ENCODE measurements at places on chromosomes 1 and 21.

GRCh38 chr1:109996476-109996875 is 11.9 kb downstream of the AHCYL1 start:
- DNase-seq, result no peak

DNA sequence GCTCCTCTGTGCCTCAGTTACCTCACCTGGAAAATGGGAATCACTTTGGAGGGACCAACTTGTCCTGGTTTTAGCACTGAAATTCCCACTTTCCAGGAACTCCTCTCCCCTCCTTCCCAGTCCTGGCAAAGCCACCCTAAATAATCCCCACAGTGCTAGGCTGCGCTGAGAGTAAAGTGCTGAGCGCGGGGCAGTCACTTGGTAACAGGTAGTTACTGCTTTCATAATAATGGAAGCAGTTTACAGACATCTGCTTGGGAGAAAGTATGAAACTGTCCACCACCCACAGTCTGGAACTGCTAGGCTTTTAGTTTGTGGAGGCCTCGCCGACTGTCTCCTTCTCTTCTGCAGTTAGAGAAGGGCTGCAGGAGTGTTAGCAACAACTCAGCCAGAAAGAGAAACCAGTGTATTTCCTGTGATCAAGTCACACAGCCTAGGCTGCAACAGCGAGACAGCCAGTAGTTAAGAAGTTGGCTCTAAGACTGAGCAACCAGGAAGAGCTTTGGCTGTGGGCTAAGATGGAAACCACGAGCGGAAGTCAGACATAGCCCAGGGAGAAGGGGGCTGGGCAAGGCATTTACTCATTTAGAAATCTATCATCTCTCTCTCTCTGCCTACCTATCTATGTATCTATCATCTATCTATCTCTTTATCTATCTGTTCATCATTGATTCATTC is 30.8 kb upstream of the ABCG1 start:
- peak; percentile 63 for DNase-seq

DNA sequence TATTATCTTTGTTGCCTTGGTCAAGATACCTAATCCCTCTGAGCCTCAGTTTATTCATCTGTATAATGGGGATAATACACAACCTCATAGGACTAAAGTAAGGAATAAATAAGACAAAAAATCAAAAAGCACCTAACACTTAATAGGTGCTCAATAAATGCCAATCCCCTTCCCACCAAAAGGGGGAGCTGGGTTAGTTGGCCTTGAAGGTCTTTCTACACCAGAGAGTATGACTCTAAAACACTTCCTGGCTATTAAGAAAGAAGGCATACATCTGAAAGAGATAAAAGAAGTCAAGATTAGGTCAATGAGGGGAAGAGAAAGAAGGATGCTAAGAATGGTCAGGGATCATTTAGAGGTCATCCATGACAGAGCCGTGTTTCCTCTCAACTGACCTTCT is 11.1 kb downstream of the VSIG8 start:
- DNase-seq, result no peak

DNA sequence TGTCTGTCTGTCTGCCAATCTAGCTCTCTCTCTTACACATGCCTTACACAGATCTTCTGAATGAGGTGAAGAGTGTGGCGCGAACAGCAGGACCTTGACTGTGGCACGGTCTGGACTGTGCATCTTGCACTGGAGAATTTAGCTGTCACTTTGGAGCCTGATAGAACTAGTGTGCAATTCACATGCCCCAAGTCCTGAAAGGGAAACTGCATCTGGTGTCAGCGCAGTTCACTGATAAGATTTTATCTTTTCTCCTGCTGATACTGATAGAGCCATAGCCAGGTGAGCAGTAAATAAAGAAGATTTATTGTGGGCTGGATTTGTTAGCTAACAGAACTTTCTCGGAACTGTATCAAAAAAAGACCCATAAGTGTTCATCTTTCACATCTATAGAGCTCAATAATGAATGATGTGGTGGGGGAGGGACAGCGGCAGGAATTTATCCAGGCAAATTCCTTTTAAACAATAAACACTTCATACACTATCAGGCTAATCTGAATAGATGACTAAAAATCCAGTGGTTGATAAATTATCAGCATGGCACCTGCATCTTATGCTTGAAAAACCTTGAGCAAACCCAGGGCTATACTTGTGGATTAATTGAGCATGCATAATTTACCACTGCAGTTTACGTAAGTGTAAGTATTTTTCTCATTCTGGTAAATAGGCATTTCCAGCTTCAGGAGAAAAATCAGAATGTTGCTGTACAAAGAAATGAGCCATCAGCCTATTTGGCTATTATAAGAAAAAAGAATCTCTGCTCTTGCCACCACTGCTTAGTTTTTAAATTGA is 104.1 kb downstream of the NTNG1 start:
- no peak for DNase-seq

DNA sequence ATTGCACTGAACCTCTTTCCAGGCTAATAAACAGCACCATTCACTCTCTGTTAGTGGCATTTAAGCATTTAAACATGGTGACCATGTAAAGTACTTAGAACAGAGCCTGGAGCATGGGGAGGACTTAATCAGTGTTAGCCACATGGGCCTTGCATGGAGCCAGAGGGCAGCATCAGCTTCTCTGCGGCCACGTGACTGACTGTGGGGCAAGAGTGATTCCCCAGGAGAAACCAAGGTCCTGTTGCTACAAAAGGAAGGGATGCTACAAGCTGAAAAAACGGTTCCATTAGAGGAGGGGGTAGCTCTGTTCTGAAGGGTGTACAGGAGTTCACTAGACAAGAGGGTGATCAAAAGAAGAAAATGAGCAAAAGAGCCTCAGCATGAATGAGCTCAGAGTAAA is 256.8 kb downstream of the MATN1 start:
- no peak for DNase-seq

GRCh38 chr1:247347477-247348222 is 16.0 kb upstream of the ZNF496 start:
- DNase-seq, result no peak

DNA sequence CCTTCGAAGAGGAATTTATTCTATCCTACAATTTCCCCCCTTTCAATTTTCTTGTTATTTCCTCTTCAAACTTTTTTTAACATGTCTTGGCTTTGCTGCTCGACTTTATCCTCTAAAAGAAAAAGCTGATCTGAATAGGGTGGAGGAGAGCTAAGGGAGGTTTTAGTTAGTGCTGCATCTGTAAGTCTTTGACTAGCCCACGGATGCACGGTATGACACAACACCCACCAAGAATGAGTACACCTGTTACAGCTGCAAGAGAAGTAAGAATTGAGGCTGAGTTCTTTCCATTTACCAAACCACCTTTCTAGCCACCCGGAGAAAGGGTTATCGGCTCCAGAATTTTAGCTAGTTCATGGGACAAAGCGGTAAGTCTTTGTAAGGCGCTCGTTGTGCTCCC is 23.8 kb downstream of the SCCPDH start:
- no peak for DNase-seq

- no peak for DNase-seq
Measured at GRCh38 chr1:2104621-2105427, 54.6 kb downstream of the PRKCZ start.

DNA sequence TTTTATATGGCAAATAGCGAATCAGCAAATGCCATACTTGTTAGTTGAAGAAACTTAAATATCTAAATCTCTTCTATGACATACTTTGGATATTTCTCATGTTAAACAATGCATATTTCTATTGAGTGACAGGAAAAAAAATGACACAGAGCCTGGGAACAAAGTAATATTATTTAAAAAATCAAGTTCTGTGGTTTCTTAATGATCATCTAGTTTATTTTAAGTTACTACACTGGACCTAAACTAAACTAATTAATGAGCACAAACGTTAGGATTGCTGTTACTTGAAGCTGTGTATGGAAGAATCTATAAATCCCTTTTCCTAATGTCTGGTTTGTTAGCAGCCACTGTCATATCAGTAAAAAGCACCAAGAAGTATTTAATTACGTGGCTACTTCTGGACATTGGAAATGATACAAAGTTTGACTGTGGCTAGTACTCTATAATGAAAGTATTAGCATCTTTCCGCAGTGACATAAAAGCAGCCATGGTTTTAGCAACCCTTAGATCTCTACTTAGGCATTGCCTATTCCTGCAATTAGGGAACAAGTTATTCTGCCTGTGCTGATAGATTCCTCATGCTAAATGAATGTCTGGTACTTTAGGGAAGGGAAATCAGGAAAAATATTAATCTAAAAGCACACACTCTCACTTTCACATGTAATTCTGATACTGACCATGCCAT is 981.7 kb upstream of the B3GALT2 start:
- DNase-seq, result no peak

- no peak for DNase-seq
Measured at GRCh38 chr1:209342441-209343175, 240.9 kb upstream of the CAMK1G start.

GRCh38 chr1:66831529-66832239 is 30.6 kb upstream of the INSL5 start:
- no peak for DNase-seq

GRCh38 chr1:156750711-156751450 is 594 bp downstream of the HDGF start:
- DNase-seq, result no peak

GRCh38 chr21:45912611-45913417 is 68.8 kb upstream of the COL6A1 start:
- no peak for DNase-seq

- DNase-seq, result no peak
Measured at GRCh38 chr1:22539510-22540118, 23.7 kb upstream of the EPHA8 start.

- no peak for DNase-seq
Measured at GRCh38 chr21:16199539-16199938, 469.8 kb downstream of the USP25 start.

GRCh38 chr1:163668472-163668871 is 346.7 kb downstream of the NUF2 start:
- DNase-seq, result no peak

- no peak for DNase-seq
Measured at GRCh38 chr1:87330057-87330884, 1.6 kb downstream of the LMO4 start.

DNA sequence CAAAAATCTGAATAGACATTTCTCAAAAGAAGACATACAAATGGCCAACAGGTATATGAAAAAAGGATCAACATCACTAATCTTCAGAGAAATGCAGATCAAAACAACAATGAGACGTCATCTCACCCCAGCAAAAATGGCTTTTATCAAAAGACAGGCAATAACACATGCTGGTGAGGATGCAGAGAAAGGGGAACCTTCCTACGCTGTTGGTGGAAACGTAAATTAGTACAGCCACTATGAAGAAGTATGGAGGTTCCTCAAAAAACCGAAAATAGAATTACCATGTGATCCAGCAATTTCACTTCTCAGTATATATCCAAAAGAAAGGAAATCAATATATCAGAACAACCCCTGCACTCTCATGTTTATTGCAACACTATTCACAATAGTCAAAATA is 65.1 kb upstream of the ATP1B1 start:
- DNase-seq, result no peak

- DNase-seq, result no peak
Measured at GRCh38 chr1:65469889-65470340, 49.4 kb downstream of the LEPR start.

GRCh38 chr1:204259196-204259595 is 45.4 kb upstream of the GOLT1A start:
- no peak for DNase-seq
